Astrocyte of the hippocampus (primary cell): ENCODE measurements at places on chromosomes 4 and X.

GRCh38 chr4:126856906-126857305 is 775.9 kb upstream of the INTU start:
- DNase-seq, result no peak

GRCh38 chr4:138182838-138183426 is 59.2 kb downstream of the SLC7A11 start:
- DNase-seq, result peak; percentile 75

- no peak for DNase-seq
Observed at GRCh38 chr4:156633847-156634246, 337.8 kb downstream of the PDGFC start.

DNA sequence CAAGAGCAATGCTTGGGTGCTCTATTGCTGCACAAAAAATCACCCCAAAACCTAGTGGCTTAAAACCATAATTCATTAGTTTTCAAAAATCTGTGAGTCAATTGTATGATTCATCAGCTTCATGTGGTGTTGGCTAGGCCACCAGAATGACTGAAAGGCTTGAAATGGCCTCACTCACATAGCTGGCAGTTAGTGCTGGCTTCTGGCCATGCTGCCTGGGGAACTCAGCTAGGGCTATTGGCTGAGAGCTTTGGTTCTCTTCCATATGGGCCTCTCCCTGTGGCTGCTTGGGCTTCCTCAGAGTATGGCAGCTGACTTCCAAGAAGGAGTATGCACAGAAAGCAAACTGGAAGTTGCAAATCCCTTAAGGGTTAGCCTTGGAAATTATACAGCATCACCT is 3.1 kb upstream of the MTMR1 start:
- DNase-seq, result peak; percentile 91

DNA sequence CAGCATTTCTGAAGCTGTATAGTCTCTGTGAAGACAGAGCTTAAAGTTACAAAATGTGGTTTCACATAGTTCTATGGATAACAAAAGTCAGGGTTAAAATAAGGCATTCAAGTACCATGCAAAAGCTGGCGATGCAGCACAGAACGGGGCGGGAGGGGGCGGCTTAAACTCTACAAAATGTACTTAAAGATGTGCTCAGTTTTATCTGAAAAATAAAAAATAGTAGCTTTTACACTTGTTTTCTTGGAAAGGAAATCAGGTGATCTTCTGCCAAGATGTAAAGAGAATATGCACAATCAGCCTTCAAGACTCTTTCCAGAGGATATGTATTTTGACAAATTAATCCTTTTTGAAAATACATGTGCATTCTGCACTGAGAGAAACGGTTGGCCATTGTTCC is 301.7 kb upstream of the EMCN start:
- DNase-seq, result no peak

GRCh38 chrX:46354481-46354880 is 190.7 kb downstream of the ZNF674 start:
- DNase-seq, result no peak

DNA sequence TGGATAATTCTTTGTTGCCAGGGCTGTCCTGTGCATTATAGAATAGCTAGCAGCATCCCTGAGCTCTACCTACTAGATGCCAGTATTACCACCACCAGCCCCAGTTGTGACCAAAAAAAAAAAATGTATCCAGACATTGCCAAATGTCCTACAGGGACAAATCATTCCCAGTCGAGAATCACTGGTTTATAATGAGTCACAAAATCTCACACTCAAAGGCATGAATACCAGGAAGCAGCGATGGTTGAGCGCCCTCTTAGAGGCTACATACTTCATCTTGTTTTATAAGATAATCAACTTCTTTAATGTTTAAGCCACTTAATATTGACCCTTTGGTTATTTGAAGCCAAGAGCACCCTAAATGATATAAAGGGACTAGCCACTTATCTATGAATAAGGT is 297.3 kb downstream of the DHX15 start:
- no peak for DNase-seq
